ENCODE measurements at places on chromosomes 5 and 9.

- no peak for DNase-seq
These were observed 21.6 kb upstream of the PIP5K1B start for GRCh38 chr9:68683433-68683832.

DNA sequence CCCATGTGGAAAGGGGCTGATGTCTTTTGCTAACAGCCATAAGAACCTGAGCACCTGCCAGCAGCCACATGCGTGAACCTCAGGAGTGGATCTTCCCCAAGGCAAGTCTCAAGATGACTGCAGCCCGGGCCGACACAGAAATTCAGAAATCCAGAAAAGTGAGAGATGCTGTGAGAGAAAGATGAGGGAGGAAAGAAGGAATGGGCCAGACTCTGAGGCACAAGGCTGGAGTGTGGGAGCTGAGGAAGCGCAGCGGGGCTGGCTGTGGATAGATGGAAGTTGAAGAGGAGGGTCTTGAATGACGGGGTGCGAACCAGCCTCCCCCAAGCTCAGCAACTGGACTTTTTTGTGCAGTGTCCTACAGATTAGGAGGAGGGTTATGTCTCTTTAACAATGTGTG is 337.8 kb downstream of the GADD45G start:
- no peak for DNase-seq

GRCh38 chr9:126844085-126844484 is 16.4 kb upstream of the ZBTB34 start:
- DNase-seq: no peak

DNA sequence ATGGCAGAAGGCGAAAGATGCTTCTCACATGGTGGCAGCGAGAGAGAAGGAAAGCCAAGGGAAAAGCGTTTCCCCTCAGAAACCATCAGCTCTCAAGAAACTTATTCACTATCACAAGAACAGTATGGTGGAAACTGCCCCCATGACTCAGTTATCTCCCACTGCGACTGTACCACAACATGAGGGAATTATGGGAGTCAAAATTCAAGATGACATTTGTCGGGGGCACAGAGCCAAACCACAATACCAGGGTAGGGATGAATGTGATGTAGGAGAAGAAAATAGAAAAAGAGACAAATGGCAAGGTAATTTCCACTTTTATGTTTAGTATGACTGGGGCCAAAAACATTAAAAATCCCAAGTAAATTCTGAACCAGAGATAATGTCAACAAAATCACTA is 216.8 kb downstream of the TRIM36 start:
- no peak for DNase-seq

DNA sequence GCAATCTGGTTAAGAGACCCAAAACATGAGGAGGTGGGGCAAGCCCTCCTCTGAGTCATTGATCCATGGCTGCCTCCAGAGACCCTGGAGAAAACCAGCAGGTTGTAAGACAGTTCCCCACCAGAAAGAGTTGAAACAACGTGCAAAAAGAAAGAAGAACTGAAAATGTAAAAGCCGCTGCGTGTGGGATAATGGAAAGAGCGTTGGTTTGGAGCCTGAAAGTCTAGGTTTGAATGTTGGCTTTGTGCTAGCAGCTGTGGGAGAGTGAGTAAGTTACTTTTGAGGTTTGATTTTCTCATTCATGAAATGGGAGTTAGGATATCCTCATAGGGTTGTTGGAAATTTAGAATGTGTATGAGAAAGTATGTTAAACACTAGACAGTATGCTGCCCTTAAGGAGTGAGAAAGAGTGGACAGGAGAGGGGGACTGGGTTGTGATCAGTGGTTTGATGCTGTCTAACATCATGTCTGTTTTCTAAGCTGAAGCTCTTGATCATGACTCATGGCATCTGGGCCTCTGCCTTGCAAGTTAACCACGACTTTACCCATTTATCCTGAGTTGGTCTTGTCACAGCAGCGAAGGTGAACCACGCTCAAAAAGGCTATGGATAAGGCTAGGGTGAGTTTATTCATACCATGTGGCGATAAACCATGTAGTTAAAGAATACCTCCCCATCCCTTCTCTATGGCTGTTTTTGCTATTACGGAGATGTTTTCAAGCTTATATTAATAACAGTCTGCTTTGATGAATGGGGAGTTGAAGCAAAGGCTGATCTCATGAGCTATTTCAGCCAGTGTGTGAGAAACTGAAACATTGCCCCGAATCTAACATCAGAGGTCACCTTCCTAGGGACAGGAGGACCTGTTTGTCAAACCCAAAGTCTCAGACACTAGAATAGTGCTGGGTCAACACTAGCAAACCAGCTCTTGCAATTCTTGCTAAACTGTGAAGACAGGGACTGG is 41.3 kb downstream of the ZNF366 start:
- DNase-seq: no peak

- DNase-seq: no peak
These were observed 680.8 kb downstream of the CETN3 start for GRCh38 chr5:89728750-89729149.

DNA sequence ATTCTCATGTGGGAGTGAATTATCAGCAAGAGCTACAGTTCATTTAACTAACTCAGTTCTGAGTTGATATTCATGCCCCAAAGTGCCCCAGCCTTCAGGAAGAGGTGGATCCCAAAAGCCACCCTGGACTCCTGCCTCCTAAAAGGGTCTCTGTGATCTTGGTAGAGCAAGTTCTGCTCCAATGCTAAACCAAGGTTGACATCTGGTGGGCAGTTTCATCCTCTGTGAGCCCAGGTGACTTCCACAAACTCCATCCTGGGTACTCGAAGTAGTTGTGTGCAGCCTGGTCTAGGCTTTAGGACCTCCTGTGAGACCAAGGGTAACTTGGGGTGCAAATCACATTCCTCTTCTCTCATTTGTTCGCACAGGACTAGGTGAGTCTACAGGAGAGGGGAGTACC is 816.8 kb downstream of the MTRR start:
- DNase-seq: no peak

DNA sequence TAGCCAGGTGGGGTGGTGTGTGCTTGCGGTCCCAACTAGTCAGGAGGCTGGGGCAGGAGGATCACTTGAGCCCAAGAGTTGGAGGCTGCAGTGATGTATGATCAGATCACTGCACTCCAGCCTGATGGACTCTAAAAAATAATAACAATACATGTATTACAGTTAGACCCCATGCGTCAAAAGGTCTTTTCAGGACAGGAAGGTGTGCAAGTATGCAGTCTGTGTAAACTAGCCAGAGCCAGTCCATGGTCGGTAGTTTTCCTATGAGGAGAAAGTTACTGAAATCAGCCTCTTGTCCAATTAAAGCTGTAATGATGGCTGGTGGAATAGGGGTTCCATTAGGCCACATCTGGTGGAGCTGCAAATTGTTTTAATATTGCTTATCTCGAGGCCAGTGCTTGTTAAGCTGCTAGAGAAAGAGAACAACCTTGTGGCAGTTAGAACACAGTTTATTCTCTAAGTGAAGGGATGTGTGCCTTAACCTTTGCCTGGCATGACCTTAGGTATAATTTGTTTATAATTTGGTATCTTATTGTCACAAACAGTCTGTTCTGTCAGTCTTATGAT is 1.5 kb upstream of the STOM start:
- no peak for DNase-seq

DNA sequence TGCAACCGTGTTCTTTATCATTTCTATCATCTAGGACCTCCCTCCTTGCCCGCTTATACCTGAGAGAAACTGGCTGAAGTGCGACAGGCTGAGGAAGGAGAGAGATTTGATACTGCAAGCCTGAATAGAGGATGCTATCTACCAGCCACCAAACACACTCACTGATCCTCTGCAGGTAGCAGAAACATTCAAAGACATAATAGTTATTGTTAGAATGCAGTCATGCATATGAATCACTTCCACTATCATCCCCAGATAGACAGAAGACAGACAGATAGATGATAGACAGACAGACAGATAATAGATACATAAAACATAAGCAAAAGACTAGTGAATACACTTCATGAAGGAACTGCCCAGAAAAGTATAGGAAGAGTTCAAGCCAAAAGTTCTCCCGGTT is 32.9 kb downstream of the FAM81B start:
- no peak for DNase-seq

GRCh38 chr5:160469156-160470144 is 47.8 kb downstream of the PTTG1 start:
- no peak for DNase-seq

Measured in stimulated activated CD4-positive, alpha-beta T cell treated with anti-CD3 and anti-CD28 coated beads, Interleukin-2, amount 100 ng/mL, for 4 hours (primary cell).